GM23248 (cell line): ENCODE measurements at places on chromosomes 2 and 18. TPM values are rescaled to one million over a fixed set of nuclear protein-coding genes. Genes with fewer than 3 reads are reported as not detected.
A peak's percentile ranks its signal among the peaks of the same experiment; 100 is the strongest.

DNA sequence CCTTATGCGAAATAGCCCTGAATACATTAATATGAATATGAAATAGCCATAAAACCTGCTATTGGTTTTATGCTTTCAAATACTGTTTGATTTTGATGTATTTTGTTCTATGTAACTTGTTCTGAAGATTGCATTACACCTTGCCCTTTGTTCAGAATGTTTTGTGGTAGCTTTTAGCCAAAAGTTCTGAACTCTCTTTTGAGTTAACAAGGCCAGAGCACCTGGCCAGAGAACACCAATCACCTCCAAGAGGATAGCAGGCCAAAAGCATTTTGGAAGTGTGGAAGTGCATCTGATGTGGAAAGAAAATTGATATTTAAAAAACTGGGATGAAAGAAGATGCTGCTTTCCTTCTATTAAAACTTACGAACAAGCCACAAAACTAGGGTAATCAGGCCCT lies 86.6 kb upstream of the PGAP1 start:
- no peak for DNase-seq

DNA sequence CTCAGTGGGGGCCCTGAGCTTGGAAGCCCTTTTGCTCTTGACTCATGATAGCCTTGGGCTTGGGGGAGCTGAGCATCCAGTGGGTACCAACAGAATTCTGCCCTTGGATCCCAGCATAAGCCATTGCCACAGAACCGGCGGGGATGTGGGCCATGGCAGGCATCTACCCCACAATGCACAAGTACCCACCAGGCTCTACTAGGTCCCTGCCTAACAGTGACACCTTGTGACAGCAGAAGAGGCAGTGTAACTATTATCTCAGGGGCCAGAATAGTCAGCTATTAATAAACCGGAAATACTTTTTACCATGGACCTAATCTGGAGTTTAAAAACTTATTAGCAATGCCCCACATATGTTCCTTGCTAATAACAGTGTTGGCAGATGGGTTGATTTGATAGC lies 397.2 kb downstream of the TMEM182 start:
- no peak for DNase-seq

- no peak for DNase-seq
Observed at GRCh38 chr2:126855606-126856005, 43.1 kb upstream of the TEX51 start.

DNA sequence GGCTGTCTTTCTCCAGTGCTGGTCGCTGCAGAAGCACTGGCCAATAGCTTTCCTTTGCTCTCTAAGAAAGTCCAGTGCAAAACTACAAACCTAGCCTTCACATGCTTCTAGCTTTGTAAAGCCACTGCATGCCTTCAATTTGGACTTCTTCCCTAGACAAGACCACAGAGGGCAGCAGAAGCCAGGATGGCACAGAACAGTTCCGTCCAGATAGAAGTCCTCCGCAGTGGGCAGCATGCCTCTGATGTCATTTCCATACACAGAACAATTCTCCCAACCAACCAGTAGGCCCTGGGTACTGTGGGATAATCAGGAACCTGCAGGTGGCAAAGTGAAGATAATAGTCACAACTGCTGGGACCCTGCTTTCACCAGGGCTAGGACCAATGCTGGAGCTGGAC lies 3.3 kb downstream of the ST6GAL2 start:
- no peak for DNase-seq

DNA sequence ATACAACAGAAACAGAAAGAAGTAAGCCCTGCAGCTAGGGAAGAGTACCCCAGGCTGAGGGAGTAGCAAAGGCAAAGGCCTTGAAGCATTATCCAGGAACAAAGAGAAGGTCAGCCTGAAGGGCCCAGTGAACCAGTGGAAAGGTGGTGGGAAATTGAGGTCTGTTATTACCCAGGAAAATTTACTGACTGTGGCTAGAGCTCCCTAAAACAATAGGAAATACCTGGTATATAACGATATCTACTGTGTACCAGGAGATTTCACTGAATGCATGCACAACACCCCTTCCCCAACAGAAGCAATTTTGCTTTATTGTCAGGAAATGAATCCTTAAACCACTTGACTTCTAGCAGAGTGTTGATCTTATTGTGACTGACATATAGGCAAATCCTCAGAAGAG lies 365.3 kb downstream of the ERBB4 start:
- no peak for DNase-seq

GRCh38 chr2:206642075-206643025 lies at the start of gene FAM237A:
Gene FAM237A (plus strand): TSS chr2:206642487. CDS start chr2:206644237, 1,750 bp downstream.
- peak; percentile 74 for DNase-seq

FOXD4L1 gene
- not detected in 2 replicates for total RNA-seq

SLC4A5 gene
- 0.32 and 0.38 TPM in 2 replicates for total RNA-seq

CDCA7 gene
- 3.0 and 3.3 TPM in 2 replicates for total RNA-seq

IGFBP5 gene
- total RNA-seq = 117 TPM in 2 replicates

CNGA3 gene
- under 0.01 and 0.51 TPM in 2 replicates for total RNA-seq
